Amniotic epithelial cell (primary cell): ENCODE measurements at places on chromosomes 2 and 18.
A peak's percentile ranks its signal among the peaks of the same experiment; 100 is the strongest.

DNA sequence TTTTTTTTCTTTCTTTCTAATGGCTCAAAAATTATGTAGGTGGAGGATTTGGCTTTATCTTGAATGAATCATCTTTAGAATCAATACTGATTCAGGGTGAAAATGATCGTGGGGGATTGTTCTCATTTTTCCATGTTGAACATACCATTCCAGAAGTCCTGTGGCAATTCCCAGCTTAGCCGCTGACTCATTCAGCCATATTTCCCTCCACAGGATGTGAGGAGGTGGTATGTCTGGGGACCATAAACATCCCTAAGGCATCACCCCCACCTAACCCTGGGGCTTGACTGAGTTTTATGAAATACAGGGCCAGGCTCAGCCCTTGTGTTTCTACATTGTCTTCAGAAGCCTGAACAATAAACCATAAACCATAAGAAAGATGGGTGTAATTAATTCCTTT, 92.7 kb upstream of the FN1 start:
- DNase-seq = peak; percentile 95

GRCh38 chr2:234422273-234422732, 74.6 kb downstream of the ARL4C start:
- DNase-seq = peak; percentile 94

- DNase-seq = no peak
These were observed 170.6 kb upstream of the NCK2 start for GRCh38 chr2:105573910-105574655.

- DNase-seq = no peak
These were observed 69.5 kb downstream of the RPIA start for GRCh38 chr2:88760819-88761598.

GRCh38 chr2:116952254-116952653, 862.2 kb upstream of the DDX18 start:
- DNase-seq = no peak

DNA sequence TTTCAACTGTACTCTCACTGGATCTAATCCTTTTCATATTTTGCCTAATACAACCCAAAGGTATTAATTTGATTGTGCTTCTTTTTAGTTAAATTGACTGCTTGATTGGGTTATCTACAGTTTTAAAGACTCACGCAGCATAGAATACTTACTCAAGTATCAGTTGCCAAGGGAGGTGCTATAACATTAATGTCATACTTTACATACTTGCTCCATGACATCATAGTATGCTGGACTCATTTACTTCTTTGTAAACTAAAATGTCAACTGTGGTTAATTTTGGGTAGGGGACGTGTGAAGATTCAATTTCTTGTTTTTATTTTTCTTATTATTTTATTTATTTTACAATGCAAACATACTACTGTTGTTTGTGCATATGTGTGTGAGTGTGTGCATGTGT, 716.2 kb upstream of the VRK2 start:
- peak; percentile 33 for DNase-seq

GRCh38 chr18:63164396-63164795, 155.2 kb downstream of the BCL2 start:
- DNase-seq = no peak

- no peak for DNase-seq
These were observed 28.2 kb upstream of the ZC3H15 start for GRCh38 chr2:186457908-186458307.

- DNase-seq = no peak
These were observed 20.4 kb downstream of the HS6ST1 start for GRCh38 chr2:128298286-128298685.

GRCh38 chr2:134232868-134233727, 20.8 kb upstream of the MGAT5 start:
- peak; percentile 81 for DNase-seq

GRCh38 chr2:70725505-70725904, 42.5 kb downstream of the ADD2 start:
- no peak for DNase-seq

GRCh38 chr2:45042401-45042800, 33.1 kb upstream of the SIX2 start:
- DNase-seq = no peak

- DNase-seq = peak; percentile 98
These were observed 72.2 kb downstream of the MAP2 start for GRCh38 chr2:209495855-209496585.

- no peak for DNase-seq
These were observed 45.0 kb downstream of the CYRIA start for GRCh38 chr2:16620590-16620989.

GRCh38 chr2:49003201-49003600, 151.1 kb downstream of the FSHR start:
- peak; percentile 71 for DNase-seq

GRCh38 chr2:16661526-16661925, 4.1 kb downstream of the CYRIA start:
- DNase-seq = no peak

DNA sequence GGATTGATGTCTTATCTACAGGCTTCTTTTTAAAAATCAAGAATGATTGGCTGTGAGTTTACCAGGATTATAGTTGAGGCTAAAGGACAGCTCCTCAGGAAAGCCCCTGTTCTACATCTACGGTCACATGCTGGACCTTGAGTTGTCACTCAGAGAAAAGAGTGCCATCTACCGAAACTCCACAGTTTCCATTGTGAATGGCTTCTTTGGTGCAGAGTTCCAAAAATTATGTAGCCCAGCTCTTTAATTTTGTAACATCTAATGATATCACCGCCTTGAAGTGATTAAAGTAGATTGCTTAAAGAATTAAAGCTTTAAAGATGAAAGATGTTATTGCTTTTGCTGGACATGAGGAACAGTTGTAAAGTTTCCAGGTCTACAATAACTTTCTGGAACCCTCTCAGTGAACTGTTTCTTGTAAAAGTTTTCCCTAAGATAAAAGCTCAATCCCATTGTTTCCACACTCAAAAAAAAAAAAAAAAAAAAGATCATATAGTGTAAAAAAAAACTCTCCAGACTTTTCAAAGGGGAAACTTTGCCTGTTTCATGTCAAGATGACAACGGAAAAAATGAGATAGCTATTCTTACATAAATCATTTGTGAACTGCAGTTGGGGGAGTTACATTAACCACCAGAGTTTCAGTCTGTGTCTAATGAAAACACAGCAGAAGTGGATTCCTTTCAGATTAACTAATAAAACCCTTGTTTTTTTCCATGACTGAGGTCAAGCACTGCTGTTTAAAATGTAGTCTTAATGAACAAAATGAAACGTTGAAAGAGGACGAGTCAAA, 4.3 kb downstream of the COL3A1 start:
- DNase-seq = peak; percentile 94

DNA sequence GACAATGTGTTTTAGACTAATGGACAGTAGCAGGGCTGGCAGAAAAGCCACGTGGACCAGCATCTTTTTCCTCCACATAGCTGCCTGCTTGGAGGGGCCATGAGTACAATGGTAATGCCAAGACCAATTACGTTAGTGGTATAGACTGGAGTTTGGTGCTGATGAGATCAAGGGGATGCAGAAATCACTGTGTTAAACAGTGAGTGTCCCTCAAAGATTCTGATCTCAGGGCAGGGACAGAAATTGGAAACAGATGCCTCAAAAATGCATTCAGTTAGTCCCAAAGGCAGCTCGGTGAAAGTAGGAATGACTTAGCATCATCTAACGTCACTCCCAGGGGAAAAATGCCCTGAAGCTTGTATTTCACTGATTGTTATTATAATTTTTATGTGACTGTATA, 72.4 kb downstream of the SLC16A14 start:
- DNase-seq = no peak

DNA sequence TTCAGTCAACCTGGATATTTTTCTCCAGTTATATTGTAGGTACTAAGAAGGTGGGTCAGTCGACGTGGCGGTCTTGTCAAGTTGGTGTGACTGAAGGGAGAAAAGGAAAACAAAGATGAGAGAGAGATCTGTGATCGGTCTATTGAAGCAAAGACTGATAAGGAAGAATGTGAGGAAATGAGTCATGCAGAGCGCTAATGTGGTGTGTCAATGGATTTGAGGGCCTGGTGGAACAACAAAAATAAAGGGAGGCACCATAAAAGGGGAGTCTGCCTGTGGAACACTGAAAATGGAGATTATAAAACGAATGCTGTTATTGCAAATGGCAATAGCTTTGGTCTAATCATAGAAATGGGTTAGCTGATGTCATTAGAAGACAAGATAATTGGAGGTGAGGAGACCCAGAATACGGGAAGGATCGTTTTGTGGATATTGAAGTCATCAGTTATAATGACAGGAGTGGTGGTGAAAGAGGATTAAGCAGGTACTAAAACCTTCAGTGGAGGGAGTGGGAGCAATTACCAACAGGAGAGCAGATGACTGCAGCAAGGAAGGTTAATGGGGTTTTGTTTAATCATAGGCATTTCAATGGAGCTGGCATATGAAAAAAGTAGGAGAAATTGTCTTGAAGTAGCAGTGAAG, 599.1 kb upstream of the FSHR start:
- DNase-seq = peak; percentile 0

DNA sequence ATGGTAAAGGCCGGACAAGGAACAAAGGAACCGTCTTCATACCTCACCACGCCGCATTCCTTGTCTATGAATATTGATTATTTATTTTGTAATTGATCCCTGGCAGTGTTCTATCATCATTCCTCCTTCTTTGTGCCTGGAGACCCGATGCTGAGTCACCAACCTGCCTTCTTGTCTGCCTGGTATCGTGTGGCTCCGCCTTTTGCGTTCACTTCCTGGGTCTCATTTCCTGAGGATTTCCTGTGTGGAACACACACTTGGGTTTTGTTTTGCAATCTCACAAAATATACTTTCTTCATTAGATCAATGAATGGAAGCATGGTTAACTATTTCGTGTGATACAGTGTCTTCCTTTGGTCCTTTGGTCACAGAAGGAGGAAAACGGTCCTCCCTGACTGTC, 95.5 kb upstream of the SNTG2 start:
- DNase-seq = no peak

- peak; percentile 31 for DNase-seq
These were observed 21.7 kb upstream of the LRRTM1 start for GRCh38 chr2:80326214-80326613.

DNA sequence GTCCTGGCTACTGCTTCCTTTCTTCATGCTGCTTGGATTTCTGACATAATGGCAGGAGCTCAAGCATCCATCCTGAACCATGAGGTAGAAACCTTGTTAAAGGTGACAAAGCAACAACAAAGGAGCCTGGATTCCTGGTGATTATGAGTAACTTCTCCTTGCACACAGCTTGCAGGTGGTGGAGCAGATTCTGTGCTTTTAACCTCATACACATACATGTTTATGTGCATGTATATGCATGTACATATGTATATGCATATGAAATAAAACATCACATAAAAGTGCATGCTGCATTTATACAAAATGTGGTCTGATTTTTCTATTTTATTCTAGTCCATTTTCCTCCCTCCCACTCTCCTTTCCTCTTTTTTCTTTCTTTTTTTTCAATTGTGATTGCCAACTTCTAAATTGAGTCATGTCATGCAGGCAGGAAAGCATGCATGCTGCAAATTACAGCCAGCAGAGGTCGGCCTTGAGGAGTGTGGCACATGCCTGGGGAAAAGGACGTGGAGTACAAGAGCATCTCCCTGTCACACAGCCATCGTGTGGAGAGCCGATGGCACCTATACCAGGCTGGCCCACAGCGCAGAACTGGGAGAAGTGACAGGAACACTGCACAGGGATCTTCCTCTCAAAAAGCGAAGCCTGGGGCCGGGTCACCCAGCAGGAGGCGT, 17.9 kb downstream of the LCT start:
- peak; percentile 30 for DNase-seq

GRCh38 chr2:73291461-73292315, 1.7 kb downstream of the EGR4 start:
- no peak for DNase-seq

- DNase-seq = no peak
These were observed 14.1 kb upstream of the PNPT1 start for GRCh38 chr2:55707751-55708150.

DNA sequence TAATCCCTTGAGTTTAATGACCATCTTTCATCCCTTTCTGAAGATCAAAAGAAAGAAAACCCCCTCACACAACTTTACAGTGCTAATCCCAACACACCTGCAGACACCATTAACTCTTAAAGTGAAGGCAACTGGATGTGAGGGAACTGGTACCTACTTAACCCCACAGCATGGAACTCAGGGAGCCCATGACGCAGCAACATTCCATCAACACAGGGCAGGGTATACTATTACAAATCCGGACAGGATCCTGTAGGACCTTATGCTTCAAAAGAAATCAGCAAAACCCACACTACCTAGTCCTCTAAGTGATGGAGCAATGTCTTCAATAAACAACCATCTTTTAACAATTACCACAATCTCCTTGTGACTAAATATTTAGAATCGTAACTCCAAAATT, 78.6 kb downstream of the FARSB start:
- DNase-seq = no peak

- DNase-seq = peak; percentile 64
These were observed 193.5 kb upstream of the CCDC68 start for GRCh38 chr18:55152801-55153200.
